ENCODE measurements at places on chromosomes 3 and 15.

GRCh38 chr3:173066044-173067004, 74.7 kb downstream of the SPATA16 start:
- no peak for DNase-seq

DNA sequence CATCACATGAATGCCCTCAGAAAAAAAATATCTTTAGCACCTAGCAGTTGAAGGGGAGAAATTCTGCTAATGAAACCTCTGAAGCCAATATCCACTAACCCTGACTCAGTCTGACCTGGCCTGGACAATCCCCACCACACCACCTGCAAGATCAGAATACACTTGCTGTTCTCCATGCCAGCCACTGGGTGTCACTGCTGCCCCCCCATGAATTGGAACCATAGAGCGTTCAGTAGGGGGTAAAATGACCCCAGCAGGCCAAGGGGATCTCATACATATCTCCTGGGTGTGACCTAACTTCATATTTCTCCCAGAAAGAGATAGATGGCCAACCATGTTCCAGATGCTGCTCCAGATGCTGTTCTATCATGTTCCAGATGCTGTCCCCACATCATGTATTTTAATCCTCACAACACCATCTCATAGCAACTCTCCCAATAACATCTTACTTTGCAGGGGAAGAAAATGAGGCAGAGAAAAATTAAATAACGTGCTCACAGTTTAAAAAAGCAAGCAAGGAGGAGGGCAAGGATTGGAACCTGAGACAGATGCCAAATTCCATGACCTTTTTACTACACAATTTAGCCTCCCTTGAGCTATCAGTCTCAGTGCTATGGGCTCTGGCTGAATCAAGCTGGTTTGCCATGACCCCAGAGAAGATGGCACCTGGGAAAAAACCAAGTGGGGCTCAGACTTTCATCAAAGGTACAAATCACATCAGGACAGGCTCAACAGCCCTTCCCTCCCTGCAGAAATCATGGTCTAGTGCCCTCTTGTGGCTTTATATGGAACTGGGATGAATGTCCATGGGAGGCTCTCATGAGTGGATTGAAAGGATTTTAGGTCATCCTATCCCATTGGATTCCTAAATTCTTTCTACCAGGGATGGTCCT, 12.4 kb downstream of the NTRK3 start:
- peak; percentile 31 for DNase-seq

DNA sequence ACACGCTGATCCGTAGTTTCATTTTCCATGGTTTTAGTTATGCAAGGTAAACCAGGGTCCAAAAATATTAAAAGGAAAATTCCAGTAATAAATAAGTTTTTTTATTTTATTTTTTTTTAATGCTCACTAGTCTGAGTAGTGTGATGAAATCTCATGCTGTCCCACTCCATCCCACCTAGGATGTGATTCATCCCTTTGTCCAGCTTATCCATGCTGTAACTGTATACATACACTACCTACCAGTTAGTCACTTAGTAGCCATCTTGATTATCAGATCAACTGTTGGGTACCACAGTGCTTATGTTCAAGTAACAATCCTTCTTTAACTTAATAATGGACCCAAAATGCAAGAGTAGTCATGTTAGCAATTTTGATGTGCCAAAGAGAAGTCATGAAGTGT, 75.2 kb downstream of the ESYT3 start:
- DNase-seq: no peak

DNA sequence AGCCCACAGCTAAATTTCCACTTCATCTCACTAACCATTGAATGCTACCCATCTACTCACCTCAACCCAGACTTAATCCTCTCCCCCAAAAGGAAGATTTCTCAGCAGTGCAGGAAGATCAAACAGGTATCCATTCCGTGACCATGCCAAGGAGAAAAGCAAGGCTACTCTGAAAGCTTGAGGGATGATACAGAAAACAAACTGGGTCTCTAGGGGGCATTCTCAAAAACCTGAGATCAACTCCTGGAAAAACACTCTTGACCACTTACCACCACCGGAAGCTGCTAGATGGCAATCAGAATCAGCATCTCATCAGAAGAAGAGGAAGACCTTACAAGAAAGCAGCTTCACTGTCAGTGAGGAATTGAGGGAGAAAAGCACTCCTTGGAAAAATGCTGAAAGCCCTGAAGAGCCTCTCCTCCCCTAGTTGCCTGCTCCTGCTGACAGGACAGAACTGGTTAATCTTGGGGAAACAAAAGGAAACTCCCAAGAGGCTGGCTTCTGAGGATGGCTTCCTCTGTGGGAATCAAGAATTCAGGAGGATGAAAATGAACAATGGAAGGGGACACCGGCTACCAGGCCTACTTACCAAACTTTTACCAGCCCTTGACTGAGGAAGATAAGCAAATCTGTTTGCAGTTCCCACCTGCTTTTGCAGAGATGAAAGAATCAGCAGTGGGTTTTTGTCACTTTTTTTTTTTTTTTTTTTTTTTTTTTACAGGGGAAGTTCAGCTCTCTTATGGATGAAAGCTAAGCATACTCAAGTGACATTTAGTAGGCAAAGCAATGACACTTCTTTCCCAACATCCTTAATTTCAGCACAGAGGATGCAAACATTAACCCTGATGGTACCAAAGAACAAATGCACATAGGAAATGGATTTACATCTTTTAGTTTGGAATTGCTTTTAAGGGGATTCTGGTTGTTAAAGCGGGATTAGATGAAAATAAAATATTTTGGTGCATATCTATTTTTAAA, at the start of gene ATP8B4:
Gene ATP8B4 (minus strand): TSS at position 171 of the 978 bp plus-strand sequence. CDS start 12,267 bp downstream, outside the sequence.
- DNase-seq: no peak

GRCh38 chr15:36432161-36432560, 147.3 kb upstream of the CDIN1 start:
- DNase-seq: no peak

DNA sequence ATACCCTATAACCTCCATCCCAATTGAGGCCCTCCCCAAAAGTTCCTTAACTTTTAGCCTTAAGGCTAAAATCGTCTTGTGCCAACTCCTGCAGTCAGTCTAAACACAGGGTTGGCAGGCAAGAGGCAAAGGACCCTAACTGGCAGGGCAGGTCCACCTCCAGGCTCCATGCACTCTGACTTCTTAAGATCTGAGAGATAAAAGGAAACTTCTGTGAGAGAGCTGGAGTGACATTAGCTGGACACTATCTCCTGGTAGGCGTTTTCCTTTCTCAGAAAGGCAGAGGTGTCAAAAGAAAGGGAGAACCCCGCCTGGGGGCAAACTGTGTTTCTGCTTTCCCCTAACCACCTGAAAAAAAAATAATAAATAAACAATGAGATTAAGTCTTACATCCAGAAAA, 3.6 kb downstream of the CHSY1 start:
- DNase-seq: no peak
